ENCODE measurements at places on chromosomes 7 and 10.

DNA sequence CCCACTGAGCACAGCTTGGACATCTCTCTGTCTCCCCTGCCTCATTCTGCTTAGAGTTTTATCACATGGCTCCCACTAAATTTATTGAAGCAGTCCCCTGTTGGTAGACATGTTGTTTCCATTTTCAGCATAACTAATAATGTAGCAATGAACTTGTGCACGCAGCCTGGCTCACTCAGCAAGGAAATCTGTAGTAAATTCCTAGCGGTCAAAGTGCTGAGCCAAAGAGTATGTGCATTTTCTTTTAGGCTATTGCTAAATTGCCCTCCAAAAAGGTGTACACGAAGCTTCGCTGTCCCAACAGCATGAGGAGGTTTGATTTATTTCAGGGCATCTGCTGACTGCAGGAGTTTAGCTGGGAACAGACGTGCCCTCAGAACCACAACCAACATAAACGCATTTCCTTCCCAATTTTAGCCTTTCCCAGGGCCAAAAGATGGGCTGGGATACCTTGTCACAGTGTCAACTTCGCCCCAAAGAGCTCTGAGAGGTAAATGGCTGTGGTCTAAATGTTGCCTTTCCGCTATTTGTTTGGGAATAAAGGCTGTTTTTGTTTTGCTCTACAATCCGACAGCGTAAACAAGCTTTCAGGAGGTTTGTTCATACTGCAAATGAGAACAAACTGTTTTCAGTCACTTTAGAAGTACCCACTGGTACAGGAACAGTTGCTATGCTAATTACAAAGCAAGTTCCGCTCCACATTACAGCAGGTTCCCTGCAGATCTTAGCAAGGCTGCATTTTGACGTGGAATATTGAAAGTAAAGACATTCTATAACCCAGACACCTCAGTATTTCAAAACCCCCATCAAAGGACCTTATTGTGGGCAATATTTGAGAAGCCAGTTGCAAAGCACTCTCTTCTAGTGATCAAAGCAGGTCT, 16.8 kb downstream of the VSIR start:
- DNase-seq: no peak

DNA sequence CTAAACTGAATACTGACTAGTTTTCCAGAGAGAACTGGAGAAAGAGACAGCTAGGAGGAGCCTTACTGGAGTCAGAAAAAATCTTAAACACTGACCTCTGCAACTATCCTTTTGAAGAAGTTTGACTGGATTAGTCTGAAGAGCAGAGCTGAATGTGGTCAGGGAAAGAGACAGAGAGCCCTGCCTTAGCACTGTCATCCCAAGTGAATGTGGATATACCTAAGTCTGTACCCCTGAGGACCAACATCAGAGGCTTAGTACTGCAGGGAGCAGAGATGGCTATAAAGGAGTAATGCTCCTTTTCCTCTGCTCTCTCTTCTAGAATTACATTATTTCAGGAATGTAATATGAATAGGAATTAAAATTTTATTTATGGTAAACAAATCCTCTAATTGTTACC, 69.8 kb upstream of the TMEM140 start:
- no peak for DNase-seq

DNA sequence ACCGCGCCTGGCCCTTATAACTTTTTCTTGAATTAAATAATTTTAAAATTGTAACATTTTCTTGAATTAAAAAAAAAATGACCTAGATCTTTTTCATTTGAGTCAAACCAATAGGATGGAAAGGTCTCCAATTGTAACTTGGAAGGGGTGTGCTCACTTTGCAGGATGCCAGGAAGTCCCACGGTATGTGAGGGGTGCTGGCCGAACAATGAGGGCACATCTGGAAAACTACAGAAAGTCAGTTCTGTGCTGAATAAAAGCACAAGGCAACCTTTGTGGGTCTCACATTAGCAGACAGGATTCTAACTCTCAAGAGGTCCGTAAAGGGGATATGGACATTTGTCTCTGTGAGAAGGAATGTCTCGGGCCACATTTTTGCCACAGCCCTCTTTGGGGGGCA, 52.8 kb upstream of the PDLIM1 start:
- no peak for DNase-seq

DNA sequence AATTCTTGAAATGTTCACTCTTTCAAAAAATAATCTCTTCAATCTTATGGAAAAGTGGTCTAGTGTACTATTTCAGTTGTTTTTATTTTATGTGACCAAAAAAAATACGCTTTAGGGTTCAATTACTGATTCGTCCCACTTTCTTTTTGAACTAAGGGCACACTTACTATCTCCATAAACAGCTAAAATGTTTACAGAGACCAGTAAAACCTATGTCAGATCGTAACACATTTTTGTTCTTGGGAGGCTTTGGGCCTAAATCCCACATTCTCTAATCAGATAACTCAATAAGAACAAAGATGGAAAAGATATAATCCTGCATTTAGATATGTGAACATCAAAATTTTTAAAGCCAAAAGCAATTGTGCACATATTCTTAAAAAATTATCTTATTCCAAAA, 29.8 kb upstream of the EPC1 start:
- DNase-seq: no peak

- DNase-seq: peak; percentile 10
Observed at GRCh38 chr10:17206210-17206709, 4.8 kb upstream of the TRDMT1 start.

- DNase-seq: no peak
Observed at GRCh38 chr10:89371079-89371478, 6.8 kb upstream of the IFIT1B start.

GRCh38 chr10:120684226-120684625, 166.9 kb upstream of the WDR11 start:
- DNase-seq: no peak

- no peak for DNase-seq
Observed at GRCh38 chr10:125155101-125155500, 5.3 kb downstream of the CTBP2 start.

Data from spinal cord (tissue), 10 donors.